ENCODE measurements at places on chromosomes 3 and 15.

GRCh38 chr3:117565777-117566176, 856.2 kb downstream of the TUSC7 start:
- DNase-seq = no peak

GRCh38 chr3:184894051-184894450, 82.1 kb downstream of the VPS8 start:
- DNase-seq = no peak

DNA sequence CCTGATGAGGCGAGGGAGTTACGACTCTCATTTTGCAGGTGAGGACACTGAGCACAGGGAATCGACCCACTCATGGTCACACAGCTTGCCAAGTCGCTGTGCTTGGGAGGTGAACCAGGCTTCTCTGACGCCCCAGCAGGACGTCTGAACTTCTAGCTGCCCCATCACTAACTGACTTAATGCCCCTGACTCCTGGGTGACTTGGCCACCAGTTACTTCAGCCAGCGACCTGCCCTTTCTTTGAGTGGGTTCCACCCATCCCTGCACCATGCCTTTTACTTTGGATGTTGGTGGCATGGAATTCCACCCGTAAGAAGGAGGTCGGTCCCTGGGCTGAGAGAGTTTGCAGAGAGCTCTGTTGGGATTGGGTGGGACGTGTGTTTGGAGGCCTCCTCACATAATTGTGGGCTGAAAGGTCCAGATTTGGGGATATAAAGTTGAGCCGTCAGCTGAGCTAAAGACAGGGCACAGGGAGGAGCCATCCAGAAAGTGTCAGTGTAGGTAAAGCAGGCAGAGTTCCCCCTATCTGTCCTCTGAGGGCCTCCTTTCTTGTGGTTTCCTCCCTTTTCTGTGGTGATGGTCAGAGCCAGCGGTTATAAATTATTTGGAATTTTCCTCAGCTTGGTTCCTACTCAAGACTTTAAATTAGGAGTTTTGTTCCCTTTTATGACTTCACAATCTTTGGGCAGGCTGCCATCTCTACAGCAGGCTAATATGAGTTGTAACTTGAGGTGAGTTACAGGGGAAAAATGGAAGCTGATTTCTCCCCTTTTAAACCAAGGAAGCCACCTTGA, 55.0 kb downstream of the FLNB start:
- DNase-seq = no peak

DNA sequence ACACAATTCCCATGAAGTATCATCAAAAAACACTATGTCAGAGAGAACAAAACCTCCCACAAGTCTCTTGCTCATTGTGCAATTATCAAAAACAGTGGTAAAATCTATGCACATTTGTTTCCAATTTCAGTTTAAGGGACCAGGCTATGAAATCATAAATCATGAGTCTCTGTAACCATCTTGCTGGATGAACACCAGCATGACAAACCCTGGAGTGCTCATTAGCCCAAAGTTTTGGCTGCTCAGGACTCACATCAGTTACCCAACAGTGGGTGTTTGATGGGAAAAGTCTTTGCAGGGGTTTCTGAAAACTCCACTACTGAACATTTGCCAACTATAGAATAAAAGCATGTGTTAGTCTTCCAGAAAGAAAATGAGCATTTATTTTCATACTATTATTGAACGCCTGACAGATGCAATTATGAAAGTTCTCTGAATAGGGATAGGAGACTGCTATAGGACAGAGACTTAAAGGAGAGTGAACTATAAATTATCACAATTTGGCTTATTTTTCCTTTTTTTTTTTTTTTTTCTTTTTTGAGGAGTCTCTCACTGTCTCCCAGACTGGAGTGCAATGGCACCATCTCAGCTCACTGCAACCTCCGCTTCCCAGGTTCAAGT, 240.8 kb upstream of the KCNMB2 start:
- no peak for DNase-seq

DNA sequence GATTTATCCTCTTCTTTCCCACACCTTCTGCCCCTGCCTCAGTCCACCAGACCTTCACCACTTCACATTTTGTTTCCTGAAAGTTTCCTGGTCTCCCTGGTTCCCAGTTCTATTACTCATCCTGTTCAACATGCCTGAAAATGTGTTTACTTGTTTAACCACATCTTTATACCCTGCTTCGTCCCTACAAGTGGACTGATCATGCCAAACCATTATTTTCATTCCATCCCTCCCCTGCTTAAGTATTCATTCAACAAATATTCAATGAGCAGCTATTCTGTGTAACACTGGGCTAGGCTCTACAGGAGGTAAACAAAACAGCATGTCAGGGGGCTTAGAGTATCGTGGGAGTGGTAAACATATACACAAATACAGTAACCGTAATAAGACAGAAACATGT, 5.5 kb downstream of the MYO5A start:
- no peak for DNase-seq

All from T-helper 2 cell (primary cell).